GM23338 (cell line): ENCODE measurements at places on chromosomes 2 and 18. TPM values are rescaled to one million over a fixed set of nuclear protein-coding genes. Genes with fewer than 3 reads are reported as not detected.

POTEC gene
- not detected in 2 replicates for polyA plus RNA-seq

CRYBA2 gene
- polyA plus RNA-seq, result not detected in 2 replicates

EPHA4 gene
- polyA plus RNA-seq, result 4.1 and 5.5 TPM in 2 replicates

SERPINB3 gene
- polyA plus RNA-seq, result 0.27 and 0.33 TPM in 2 replicates

ERICH2 gene
- 3.2 and 3.5 TPM in 2 replicates for polyA plus RNA-seq

EN1 gene
- polyA plus RNA-seq, result 0.09 and 0.21 TPM in 2 replicates

PPP1R1C gene
- polyA plus RNA-seq, result 14.6 and 18.8 TPM in 2 replicates

GAREM2 gene
- polyA plus RNA-seq, result 3.8 and 4.1 TPM in 2 replicates
